ENCODE measurements at places on chromosomes 5 and 9.

- DNase-seq = peak; percentile 68
These were observed 1.1 kb upstream of the SV2C start for GRCh38 chr5:76081811-76082771.

DNA sequence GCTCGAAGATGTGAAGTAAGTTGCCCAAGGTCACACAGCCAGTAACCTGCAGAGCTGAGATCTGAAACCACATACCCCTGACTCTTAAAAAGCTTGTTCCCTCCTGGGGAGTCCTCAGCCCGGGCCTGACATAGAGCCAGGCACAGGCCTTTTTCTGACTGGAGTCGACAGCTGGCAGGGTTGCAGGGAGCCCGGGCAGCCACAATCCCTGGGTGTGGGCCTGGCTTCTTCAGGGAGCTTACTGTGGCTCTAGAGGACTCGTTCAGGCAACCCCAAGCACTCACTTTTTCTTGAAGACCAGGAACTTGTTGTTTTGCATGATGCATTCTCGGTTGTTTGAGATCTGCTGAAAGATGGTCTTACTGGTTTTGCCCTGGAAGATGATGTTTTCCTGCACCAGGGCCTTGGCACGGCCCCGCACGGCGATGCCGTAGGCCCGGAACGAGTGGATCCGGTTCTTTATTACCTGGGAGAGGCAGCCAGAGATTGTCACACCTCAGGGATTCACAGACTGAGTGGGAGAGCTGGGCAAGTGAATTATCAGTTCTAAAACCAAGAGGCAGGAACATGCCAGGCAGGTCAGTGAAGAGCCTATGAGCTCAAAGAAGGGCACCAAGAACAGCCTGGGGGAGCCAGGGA is 30.0 kb downstream of the POLR1E start:
- DNase-seq = no peak

DNA sequence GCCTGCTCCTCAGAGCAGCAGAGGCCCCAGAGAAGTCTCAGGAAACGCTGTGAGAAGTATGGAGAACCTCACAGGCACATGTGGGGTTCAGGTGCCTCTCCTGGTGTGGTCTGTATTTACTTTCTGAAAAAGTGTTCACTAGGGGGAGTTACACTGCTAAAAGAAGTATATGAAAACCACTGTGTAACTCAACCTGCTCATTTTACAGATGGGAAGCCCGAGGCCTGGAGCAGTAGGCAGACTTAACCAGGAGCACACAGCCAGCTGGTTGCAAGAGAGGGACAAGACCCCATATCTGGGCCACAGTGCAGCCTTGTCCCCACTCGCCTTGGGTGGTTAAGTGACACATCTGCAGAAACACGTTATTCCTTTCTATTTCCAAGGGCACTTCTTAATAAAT is 112.8 kb upstream of the SAP30L start:
- no peak for DNase-seq

DNA sequence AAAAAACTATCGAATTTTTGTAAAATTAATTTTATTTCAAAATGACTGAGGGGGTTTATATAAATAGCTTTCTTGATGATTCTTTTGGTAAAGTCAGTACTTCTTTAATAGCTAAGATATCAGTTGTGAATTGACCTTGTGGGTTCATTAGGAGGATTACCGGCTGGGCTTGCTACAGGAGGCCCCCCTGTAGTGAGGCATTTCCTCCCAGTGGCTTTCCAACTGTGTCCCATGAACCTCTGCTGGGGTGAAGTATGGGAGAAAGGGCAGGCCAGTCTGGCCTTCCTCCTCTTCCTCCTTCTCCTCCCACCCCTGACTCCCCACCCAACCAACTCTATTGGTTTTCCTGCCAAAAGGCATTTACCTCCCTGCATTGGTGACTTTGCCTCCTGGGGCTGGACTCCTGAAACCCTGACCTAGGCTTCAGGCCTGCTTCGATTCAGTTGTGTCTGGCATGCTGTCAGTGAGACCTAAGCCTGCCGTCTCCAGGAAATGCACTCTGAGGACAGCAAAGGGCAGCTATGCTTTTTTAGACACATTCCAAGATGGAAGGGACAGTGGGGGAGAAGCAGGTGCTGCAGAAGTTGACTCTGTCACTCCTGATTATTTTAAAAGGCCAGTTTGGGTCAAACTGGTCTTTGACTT is 144.8 kb downstream of the HSPA4 start:
- DNase-seq = peak; percentile 57

DNA sequence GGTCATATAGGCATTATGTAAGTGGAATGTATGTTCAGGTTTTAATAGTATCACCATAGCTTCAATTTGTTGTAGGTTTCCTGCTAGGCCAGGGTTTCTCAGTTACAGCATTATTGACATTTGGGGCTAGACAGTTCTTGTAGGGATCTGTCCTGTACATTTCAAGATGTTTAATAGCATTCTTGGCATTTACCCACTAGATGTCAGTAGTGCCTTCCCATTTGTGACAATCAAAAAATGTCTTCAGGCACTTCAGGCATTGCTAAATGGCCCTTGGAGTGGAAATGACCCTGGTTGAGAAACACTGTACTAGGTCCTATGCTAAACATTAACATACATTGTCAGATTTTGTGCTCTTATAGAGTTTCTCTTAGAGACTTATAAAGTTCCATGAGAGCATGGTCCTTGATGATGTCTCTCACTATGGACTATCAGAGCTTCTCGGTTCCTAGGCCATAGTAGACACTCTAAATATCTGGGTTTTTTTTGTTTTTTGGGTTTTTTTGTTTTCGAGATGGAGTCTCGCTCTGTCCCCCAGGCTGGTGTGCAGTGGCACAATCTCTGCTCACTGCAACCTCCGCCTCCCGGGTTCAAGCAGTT is 1.4 kb downstream of the KIF20A start:
- no peak for DNase-seq

DNA sequence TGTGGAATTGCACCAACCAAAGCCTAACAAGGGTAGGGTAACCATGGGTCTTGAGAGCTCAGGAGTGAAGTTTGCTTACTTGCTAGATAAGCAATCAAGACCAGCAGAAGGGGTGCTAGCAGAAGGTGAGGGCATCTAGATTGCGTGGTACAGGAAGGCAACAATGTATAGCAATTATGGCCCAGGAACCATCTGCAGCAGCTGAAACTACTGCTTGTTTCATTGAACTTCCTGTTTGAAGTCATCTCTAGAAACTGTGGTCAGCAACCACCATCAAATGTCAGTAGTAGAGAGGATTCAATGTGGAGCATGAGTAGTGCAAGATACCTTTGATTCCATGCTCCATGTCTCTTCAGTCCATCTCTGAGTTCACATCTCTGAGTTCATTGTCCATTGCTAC is 462.1 kb upstream of the GRAMD2B start:
- no peak for DNase-seq

GRCh38 chr5:139649082-139649991 is 1.2 kb downstream of the CXXC5 start:
- no peak for DNase-seq

DNA sequence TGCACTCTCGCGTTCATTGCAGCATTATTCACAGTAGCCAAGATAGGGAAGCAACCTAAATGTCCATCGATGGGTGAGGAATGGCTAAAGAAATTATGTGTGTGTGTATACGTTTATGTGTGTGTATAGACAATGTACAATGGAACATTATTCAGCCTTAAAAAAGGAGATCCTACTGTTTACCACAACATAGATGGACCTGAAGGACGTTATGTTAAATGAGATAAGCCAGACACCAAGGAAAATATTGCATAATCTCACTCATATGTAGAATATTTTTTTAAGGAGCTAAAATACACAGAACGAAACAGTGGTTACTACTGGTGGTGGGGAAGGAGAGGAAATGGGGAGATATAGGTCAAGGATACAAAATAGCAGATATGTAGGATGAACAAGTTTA is 2.4 kb downstream of the KIF2A start:
- DNase-seq = no peak

- DNase-seq = no peak
These were observed 13.6 kb upstream of the ERAP1 start for GRCh38 chr5:96821260-96821916.

DNA sequence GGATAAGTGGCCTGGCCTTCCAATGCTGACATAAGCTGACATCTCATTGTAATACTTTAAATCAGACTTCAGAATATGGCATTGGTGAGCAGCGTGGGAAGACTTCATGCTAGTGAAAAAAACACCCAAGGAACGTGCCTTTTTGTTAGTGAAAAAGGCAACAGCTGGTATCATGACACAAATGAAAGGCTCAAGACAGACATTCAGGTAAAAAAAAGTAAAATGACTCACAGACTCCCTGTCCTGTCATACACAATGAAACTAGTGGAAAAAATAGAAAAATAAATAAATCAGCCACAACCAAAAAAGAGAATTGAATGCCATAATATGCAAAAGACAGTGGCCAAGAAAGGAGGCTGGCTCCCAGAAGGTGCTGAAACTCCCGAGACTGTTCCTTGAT is 24.4 kb upstream of the PPP1R2B start:
- no peak for DNase-seq

DNA sequence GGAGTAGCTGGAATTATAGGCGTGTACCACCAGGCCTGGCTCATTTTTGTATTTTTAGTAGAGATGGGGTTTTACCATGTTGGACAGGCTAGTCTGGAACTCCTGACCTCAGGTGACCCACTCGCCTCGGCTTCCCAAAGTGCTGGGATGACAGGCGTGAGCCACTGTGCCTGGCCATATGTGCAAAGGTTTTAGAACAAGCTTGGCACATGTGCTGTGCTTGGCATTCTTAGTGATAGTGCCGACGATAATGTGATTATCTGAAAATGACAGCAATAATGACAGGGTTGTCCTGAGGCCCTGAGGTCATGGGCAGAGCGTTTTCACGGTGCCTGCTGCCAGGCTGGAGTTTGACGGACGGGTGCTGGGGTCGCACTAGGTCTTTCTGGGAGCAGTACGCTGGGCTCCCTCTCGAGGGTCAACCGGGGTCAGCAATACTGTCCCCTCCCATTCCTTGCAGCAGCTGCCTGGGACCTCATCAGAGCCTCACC is 42.6 kb downstream of the HMCN2 start:
- no peak for DNase-seq

DNA sequence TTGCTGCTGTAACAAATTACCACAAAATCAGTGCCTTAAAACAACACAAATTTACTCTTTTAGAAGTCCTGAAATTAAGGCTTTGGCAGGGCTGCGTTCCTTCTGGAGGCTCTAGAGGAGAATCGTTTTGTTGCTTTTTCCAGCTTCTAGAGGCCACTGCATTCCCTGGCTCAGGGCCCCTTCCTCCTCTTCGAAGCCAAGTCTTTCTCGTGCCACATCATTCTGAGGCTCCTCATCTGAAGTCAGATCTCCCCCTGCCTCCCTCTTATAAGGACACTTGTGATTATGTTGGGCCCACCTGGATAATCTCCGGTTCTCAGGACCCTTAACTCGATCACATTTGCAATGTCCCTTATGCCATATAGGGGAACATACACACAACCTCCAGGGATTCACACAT is 48.0 kb downstream of the SLC22A5 start:
- DNase-seq = no peak
